NB4 (cell line): ENCODE measurements at places on chromosomes 2 and 18.

DNA sequence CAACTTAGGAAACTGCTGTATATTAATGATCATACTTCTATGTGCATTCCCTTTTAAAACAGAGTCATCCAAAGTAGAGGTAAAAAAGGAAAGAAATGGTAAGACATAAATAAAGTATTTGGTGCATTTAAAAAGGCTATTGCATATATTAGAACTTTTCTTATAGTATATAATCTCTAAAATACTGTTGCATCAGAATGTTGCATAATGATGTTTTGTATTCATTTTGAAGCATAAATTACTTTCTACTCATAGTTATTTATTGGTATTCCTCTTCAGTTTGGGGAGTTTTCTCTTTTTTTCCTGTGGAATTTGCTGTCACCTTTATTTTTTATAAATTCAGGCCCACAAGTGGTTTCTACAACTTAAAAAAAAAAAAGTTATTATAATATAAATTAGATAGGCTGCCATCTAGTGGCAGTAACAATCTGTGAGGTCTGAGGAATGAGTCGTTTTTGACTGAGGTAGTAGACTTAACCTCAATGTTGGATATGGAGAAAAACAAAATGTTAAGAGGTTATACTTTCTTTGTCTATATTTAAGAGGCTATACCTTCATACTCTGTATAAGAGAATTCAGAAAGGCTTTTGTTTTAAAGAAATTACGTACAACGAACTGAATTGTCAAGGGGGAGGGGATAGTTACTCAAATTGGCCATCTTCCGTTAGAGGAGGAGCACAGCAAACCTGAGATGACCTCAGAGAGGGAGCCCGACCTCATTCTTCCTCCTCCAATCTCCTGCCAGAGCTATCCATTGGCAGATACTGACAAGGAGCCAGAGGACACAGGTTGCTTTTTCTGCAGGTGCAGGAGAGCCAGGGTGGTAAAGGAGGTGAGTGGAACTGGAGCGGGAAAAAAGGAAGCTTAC lies 23.8 kb downstream of the ANKAR start:
- peak; percentile 53 for DNase-seq

- no peak for DNase-seq
Measured at GRCh38 chr2:19225931-19226330, 132.5 kb downstream of the OSR1 start.

- DNase-seq: peak; percentile 8
Measured at GRCh38 chr2:190182071-190182524, 119.6 kb upstream of the MSTN start.

DNA sequence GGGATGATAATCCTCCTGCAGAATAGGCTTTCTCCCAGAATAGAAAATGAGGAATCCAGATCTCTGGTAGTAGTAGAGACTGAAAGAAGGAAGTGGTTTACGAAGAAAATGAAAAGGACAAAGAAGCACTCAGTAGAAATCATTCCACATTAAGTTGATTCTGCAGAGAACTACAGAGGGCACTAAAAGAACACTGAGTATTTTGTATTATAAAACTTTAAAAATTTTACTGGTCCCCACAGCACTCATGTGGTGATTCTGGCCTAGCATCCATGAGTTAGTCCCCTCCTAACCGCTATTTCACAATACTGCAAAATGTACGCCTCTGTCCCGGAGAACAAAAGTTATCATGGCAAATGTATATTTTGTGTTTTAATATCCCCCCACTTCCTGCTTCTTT lies 42.9 kb upstream of the SLC35F5 start:
- DNase-seq: peak; percentile 20

GRCh38 chr2:208827549-208828221 lies 421.1 kb downstream of the PTH2R start:
- no peak for DNase-seq
